ENCODE measurements at places on chromosomes 16 and 17.

DNA sequence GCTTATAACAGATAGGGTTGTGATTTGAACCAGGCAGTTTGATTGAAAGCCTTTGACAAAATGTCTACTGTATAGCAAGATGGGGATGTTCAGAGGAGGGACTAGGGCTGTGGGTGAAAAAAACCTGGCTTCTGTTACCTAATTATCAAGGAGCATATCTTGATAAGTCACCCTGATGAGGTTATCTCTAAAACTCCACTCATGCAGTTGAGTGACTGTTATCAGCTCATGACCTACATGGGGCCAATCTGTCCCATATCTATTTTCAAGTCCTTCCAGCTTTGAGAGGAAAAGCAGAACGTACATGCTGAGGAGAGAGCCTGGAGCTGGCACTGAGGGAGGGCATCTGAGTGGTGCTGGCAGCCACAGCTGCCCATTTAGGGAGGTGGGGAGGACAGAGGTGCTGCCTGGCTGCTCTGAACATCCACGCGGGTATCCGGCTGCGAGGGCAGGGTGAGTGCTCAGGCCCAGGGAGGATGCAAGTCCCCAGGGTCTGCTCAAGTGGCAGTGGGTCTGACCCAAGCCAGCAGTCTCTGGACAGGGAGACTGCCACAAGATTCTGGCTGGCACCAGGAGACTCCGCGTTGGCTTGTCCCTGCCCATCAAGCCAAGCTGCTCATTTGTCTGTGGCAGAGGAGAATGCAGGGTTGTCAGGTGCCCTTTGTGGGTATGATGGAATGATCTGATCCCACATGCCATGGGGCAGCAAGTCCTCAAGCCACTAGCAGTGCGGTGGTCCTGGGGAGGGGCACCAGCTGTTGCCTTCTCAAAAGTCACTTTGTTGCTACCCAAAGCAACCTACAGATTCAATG lies 29.2 kb downstream of the ATPAF2 start:
- no peak for DNase-seq

- DNase-seq, result no peak
Observed at GRCh38 chr17:49976163-49976827, 7.3 kb downstream of the DLX4 start.

GRCh38 chr16:85536411-85537330 lies 76.5 kb upstream of the GSE1 start:
- no peak for DNase-seq

DNA sequence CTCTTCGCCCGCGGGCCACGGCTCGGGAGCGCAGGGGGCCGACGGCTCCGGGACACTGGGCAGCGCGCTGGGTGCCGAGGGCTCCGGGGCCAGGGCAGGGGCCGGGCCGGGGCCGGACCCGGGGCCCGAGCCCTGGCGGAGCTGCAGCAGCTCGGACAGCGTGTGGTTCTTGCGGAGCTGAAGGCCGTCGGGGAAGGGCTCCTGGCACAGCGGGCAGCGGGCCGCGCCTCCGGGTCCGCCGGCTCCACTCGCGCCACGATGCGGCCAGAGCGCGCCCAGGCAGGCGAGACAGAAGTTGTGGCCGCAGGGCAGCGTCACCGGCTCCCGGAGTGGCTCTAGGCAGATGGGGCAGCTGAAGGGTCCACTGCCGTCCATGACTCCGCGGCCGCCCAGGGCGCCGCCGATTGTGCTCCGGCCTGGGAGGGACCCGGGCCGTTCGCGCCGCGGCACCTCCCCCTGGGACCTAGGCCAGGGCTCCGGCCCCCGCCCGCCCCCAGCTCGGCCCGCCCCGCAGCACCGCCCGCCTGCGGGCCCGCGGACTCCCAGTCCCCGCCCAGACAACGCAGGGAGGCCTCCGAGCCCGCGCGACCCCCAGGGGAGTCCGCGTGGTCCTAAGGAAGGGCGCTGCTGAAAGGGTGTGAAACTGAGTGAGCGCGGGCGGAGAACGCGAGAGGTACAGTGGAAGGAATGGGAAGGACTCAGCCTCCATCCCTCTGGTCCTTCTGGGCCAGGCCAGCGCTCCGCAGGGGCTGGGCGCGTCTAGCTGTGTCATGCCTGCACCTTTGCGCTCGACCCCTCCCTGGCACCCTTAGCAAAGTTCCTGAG lies at the start of gene TRIM47:
Gene TRIM47 (minus strand): TSS at position 408 of the 825 bp plus-strand sequence. CDS start 33 bp downstream, at position 375.
- peak; percentile 60 for DNase-seq

- peak; percentile 4 for DNase-seq
Observed at GRCh38 chr17:15740570-15741120, 8.6 kb downstream of the TBC1D26 start.

DNA sequence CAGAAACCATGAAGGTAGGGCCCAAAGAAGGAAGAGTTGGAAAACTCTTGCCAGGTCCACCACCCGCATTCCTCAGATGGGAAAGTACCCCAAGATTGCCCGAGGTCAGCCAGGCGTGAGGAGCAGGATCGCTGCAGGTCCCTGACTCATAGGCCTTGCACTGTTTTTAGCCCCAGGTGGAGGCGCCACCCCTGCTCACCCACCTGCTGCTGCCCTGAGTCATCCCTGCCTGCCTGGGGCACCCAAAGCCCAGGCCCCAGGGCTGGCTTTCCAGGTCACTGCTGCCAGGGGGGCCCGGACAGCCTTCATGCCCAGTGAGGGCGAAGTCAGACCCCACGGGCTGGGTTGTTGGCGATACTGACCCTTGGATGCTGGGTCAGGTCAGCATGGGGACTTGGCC lies 100.9 kb downstream of the AMFR start:
- DNase-seq, result no peak

DNA sequence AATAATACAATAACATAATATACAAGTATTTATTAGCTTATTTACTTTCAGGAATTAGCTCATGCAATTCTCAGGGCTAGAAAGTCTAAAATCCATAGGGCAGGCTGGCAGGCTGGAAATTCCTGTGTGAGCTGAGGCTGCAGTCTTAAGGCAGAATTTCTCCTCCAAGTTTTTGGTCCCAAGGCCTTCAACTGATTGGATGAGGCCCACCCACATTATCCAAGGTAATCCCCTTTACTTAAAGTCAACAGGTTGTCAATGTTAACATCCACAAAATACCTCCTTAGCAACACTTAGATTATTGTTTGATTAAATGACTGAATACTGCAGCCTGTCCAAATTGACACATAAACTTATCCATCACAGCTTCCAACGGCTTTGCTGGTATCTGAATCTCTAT lies 32.9 kb upstream of the SOX9 start:
- no peak for DNase-seq

Data from GM20000 (cell line).